ENCODE measurements at places on chromosomes 13 and 19.

- no peak for DNase-seq
Measured at GRCh38 chr13:108463340-108463739, 166.1 kb upstream of the MYO16 start.

DNA sequence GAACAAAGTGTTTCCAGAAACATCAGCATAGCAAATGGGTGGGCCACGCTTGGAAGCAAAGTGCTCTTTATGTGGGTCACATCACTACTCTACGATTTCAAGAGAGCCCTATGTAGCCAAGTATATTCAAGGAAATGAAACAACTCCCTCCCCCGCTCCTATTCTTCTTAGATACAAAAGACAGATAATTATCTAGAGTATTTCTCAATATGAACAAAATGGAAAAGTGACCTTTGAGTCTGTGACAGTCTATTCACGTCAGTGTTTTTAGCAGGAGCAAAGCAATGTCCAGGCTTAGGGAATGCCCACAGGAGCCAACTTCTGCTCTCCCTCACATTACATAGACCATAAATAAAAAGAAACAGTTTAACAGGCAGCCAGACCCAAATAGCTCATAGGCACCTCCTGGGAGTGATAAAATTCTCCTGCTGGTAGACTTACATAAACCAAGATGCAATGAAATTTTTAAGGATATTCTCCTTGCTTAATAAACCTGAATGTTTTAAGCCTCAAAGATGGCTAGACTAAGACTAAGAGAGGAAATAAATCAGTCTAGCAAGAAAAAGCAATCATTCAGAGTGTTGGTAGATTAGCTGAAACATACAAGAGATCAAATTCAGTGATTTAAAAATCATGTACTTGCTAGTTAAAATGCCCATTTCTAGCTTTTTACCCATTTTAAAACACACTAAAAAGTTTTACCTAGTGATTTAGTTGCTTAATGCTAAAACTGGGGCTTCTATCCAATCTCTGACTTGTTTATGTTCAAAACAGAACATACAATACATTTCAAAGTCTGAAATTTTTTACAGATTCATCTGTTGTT is 182.8 kb downstream of the RGCC start:
- DNase-seq, result no peak

- no peak for DNase-seq
Measured at GRCh38 chr13:101681834-101682233, 229.4 kb downstream of the ITGBL1 start.

GRCh38 chr13:61795580-61795979 is 379.9 kb upstream of the PCDH20 start:
- no peak for DNase-seq
